Activated CD4-positive, alpha-beta T cell treated with anti-CD3 and anti-CD28 coated beads, Interleukin-2, amount 10 ng/mL, durations not matched to agents 7 days and 5 days (primary cell): ENCODE measurements at places on chromosomes 3 and 15.

DNA sequence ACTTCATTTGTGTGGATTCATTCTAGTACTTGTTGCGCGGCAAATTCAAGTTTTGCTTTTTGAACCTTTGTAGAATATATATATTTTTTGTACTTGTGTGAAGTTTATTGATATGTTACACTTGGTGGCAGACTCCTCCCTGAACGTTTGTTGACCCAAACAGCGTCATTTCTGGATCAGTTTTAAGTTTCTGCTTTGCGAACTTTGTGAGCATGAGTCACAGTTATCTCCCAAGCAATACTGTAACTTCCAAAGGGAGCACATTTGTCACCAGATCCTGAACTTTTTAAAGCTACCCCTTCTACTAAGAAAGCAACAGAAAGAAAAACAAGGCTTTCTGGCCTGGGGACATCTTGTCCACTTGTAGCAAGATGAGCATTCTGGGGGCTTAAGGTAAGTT is 74.8 kb upstream of the CACNA2D3 start:
- H3K4me3 ChIP-seq = no peak overlapping the region
- no peaks in the 10 kb centered on the region for H3K4me1 ChIP-seq
- H3K27ac ChIP-seq = no peak overlapping the region
- no peak for DNase-seq
- H3K36me3 ChIP-seq = no peaks in the 10 kb centered on the region

DNA sequence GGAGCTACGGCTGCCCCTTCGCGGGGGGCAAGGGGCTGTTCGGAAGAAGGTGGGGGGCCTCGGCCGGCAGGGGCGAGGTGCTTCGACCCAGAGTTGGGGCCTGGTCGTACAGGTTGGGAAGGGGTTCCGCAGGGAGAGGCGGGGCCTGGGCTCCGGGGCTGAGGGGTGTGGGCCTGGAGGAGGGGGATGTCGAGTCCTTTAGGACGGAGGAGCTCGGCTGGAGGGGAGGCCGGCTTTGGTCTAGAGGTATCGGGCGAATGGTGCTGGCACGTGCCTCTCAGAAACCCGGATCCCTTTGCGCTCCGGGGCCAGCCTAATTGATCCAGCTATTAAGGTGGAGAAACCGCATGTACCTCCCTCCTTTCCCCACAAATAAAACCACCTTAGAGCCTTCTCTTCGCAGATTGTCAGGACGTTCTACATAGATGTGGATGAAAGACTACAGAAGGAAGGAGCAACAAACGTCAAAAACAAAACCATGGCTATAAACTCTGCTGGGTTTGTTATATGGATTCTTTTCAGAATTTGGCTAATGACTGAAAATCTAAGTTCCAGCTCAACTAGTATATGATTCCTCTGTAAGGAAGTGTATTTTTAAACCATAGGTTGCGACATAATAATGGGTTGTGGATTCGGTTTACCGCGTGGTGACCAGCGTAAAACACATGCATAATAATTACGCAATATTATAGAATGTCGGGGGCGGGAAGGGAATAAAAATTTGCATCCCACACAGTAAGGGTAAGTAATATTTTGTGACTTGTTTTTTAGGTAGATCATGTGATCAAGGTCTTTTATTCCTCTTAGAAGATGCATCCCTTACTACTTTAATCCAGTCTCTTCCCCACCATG is 644 bp upstream of the NGLY1 start:
- H3K27me3 ChIP-seq = no peaks in the 10 kb centered on the region
- peak; percentile 54 for DNase-seq
- peak overlapping the region; percentile 81 for H3K4me3 ChIP-seq
- peak overlapping the region; percentile 86 for H3K27ac ChIP-seq

GRCh38 chr15:95684693-95685115 is 645.8 kb upstream of the NR2F2 start:
- no peak for DNase-seq
- H3K27me3 ChIP-seq = peaks cover 2% of the 10 kb centered on the region
- H3K4me1 ChIP-seq = no peaks in the 10 kb centered on the region
- no peak overlapping the region for H3K27ac ChIP-seq
- H3K36me3 ChIP-seq = no peaks in the 10 kb centered on the region

DNA sequence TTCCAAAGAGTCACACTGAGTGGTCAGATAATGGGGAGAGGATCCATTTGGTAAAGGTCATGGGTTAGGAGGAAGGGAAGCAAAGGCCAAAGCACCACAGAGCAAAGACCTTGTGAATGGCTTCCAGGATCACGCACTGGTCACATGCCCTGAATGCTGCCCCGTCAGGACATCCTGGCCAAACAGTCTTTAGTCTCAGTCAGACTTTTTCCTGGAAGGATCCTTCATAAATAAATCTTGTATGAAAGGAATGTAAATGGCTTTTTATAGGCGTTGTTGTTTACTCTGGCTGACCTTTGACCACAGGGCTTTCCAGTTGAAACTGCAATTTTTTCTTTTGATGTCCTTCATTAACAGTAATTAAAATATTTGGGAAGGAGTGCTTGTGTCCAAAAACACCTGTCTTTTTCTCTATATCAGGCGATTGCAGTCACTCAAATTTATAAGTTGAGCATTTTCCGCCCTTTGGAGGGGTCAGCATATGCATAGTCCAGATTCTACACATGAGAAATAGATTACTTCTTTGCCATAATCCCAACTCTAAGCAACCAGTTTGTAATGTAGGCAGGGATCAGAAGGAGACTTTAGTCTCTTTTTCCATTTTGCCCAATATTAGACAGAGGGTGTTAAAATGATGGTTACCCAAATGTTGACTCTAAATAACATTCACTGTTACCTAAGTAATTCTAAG is 48.4 kb downstream of the CHAC1 start:
- H3K4me1 ChIP-seq = peaks cover under 1% of the 10 kb centered on the region
- H3K4me3 ChIP-seq = no peak overlapping the region
- no peaks in the 10 kb centered on the region for H3K27me3 ChIP-seq
- DNase-seq = no peak
- peaks cover 20% of the 10 kb centered on the region for H3K36me3 ChIP-seq

DNA sequence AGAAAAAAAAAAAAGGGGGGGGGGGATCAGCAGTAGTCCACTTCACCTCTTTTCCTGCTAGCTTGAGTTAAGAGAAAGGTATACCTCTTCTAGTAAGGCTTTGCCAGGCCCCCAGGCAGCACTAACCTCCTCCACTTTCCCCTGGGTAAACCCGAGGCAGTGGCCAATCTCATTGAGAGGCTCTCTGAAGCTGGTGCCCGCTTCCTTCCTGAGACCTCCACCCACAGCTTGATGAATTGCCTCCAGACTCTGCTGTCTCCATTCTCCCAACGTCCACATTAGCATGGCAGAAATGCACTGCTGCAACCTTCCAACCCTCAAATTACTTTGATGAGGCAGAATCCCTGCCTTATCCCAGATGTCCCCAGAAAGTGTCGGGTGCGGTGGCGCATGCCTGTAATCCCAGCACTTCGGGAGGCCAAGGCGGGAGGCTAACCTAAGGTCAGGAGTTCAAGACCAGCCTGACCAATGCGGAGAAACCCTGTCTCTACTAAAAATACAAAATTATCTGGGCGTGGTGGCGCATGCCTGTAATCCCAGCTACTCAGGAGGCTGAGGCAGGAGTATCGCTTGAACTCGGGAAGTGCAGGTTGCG is 15.3 kb downstream of the RLBP1 start:
- no peak for DNase-seq
- peaks cover 33% of the 10 kb centered on the region for H3K4me1 ChIP-seq
- peaks cover 5% of the 10 kb centered on the region for H3K27me3 ChIP-seq
- no peak overlapping the region for H3K27ac ChIP-seq
- peaks cover 9% of the 10 kb centered on the region for H3K36me3 ChIP-seq

DNA sequence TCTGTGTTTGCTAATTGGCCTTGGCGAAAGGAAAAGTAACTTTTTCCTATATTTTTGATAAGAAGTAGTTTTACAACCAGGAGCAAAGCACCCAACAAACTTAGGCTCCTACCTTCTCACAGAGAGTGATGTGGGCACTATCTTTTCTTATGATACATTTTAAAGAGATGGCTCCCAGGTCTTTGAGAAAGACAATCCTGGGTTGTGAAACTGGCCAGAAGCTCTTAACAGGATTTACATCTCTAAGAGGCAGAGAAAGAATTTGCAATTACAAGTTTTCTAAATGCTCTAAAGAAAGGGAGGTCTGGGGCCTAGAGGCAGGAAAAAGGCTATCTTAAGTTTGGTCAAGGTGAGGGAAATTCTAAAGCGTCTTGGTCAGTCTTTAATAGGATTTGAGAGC is 609.7 kb downstream of the VGLL3 start:
- no peaks in the 10 kb centered on the region for H3K36me3 ChIP-seq
- DNase-seq = no peak
- no peak overlapping the region for H3K27ac ChIP-seq
- H3K4me3 ChIP-seq = no peak overlapping the region
- no peaks in the 10 kb centered on the region for H3K4me1 ChIP-seq
- H3K27me3 ChIP-seq = no peaks in the 10 kb centered on the region

DNA sequence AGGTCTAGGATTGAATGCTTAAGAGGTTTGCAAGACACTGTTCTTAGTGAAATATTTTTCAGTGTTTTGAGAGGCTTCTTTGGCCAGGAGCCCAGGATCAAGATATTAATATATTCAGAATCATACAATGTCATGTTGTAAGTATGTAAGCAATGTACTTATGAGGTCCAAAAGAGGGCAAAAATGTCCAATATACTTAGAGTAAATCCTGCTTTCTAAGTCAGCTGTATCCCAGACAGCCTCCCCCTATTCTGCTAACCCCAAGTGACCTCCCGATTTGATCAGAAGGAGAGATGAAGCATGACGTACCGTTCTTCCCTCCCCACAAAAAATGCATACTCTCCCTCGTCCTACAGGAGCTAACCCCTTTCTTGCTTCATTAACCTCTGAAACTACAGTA is 70.9 kb downstream of the CHAC1 start:
- H3K27ac ChIP-seq = peak overlapping the region; percentile 19
- no peaks in the 10 kb centered on the region for H3K27me3 ChIP-seq
- DNase-seq = no peak
- peaks cover 26% of the 10 kb centered on the region for H3K36me3 ChIP-seq
- no peaks in the 10 kb centered on the region for H3K4me1 ChIP-seq

GRCh38 chr3:11950576-11950975 is 53.6 kb upstream of the SYN2 start:
- H3K27me3 ChIP-seq = no peaks in the 10 kb centered on the region
- H3K27ac ChIP-seq = no peak overlapping the region
- H3K4me3 ChIP-seq = no peak overlapping the region
- DNase-seq = no peak

DNA sequence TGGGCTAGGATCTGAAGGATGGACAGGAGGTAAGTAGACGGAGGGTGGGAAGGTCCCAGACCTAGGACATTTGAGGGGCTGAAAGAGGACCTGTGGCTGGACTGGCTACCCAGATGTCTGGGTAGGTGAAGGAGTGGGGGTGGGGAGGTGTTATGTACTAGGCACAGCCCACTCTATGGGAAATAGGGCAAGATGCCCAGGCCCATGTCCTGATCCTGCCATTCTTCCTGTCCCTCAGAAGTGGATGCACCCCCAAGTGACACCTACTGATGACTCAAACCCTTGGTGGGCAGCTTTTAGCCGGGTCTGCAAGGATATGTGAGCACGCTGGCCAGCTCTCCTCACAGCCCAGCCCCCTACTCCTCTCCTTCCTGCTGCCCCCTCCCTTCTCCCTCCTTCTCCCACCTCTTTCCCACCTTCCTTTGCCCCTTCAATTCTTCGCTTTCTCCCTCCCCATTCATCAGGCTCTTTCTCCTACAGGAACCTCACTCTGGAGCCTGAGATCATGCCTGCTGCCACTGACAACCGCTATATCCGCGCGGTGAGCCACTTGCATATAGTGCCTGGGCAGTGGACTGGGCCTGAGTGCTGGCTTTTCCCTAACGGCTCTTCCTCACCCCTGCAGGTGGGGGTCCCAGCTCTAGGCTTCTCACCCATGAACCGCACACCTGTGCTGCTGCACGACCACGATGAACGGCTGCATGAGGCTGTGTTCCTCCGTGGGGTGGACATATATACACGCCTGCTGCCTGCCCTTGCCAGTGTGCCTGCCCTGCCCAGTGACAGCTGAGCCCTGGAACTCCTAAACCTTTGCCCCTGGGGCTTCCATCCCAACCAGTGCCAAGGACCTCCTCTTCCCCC is 5.2 kb downstream of the ACY1 start:
- no peak overlapping the region for H3K4me3 ChIP-seq
- peaks cover 26% of the 10 kb centered on the region for H3K4me1 ChIP-seq
- H3K27me3 ChIP-seq = no peaks in the 10 kb centered on the region
- H3K36me3 ChIP-seq = peaks cover 16% of the 10 kb centered on the region
- H3K27ac ChIP-seq = no peak overlapping the region

DNA sequence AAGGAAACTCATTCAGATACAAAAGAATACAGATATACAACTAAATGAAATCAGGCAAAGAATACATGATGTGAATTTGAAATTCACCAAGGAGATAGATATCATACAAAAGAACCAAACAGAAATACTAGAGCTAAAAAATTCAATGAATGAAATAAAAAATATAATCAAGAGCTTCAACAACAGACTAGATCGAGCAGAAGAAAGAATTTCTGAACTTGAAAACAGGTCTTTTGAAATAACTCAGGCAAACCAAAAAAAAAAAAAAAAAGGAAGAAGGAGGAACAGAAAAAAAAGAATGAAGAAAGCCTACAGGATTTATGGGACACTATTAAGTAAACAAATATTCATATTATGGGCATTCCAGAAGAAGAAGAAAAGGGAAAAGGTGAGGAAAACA is 137.8 kb downstream of the DMXL2 start:
- H3K27me3 ChIP-seq = no peaks in the 10 kb centered on the region
- H3K4me3 ChIP-seq = no peak overlapping the region
- no peaks in the 10 kb centered on the region for H3K4me1 ChIP-seq
- peaks cover 21% of the 10 kb centered on the region for H3K36me3 ChIP-seq

DNA sequence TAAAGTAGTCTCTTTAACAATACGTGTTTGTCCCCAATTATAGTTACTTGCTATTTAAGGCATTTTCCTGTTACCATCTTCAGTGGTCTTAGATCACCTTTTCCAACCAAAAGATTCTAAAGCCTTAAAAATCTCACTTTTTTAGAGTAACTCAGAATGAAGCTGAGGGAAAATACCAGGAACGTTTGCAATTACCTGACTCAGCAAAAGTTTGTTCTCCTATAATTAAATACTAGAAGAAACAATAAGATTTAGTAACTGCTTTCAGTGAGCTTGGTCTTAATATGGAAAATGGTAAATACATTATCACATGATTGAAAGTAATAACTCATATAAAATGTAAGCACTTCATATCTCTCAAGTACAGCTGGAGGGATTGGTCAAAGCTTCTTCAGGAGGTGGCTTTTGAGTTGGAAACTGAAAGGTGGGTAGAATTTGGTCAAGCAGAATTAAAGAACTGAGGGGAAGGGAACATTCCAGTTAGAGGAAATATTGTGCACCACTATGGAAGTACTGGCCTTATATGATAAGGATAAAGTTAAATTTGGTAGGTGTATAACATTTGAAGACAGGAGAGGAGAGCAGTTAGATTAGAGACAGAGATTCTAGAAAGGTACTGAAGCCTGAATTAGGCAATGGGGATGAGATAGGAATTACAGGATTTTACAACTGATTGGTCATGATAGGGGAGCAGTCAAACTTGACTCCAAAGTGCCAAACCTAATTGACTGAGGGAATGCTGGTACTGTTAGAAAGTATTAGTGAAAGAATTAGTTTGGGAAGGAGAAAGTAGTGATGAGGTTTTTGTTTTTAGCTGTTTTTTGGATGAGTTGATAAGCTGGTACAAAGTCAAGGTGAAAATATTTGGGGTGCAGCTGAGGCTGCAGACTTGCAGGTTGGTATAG is 21.9 kb downstream of the TSC22D2 start:
- no peak overlapping the region for H3K27ac ChIP-seq
- no peak overlapping the region for H3K4me3 ChIP-seq
- no peak for DNase-seq
- no peaks in the 10 kb centered on the region for H3K4me1 ChIP-seq
- peaks cover 8% of the 10 kb centered on the region for H3K36me3 ChIP-seq
